ENCODE measurements at places on chromosomes 2 and 18.

- no peak for DNase-seq
Observed at GRCh38 chr2:195395362-195395761, 261.7 kb upstream of the SLC39A10 start.

DNA sequence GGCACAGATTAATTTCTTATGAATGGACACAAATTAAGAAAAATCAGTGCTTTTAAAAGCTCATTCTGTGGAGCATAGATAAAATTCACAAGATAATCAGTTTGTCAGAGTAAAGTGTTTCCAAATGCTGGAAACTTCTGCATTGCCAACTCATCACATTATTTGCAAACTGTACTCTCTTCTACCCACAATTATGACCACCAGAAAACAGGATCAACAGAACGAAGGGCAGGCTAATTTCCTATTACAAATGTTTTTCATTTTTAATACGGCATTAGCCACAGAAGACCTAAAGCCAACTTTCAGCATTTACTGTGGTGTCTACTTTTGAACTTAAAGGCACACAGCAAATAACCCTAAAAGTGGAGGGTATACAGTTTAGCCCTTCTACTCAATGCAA, 6.0 kb downstream of the IRS1 start:
- no peak for DNase-seq

GRCh38 chr2:160507046-160507407, 13.4 kb upstream of the RBMS1 start:
- no peak for DNase-seq

- no peak for DNase-seq
Observed at GRCh38 chr18:42635378-42636048, 480.0 kb downstream of the RIT2 start.

- no peak for DNase-seq
Observed at GRCh38 chr2:43612944-43613343, 17.1 kb upstream of the THADA start.

GRCh38 chr18:14074187-14074586, 58.0 kb downstream of the ZNF519 start:
- no peak for DNase-seq

All from activated CD4-positive, alpha-beta T cell treated with anti-CD3 and anti-CD28 coated beads for 4 hours (primary cell).